Fibroblast of skin of left quadriceps (primary cell): ENCODE measurements at places on chromosomes 7 and 10.
A peak's percentile ranks its signal among the peaks of the same experiment; 100 is the strongest.

GRCh38 chr10:122168598-122169394, 102.3 kb upstream of the BTBD16 start:
- no peak for DNase-seq

DNA sequence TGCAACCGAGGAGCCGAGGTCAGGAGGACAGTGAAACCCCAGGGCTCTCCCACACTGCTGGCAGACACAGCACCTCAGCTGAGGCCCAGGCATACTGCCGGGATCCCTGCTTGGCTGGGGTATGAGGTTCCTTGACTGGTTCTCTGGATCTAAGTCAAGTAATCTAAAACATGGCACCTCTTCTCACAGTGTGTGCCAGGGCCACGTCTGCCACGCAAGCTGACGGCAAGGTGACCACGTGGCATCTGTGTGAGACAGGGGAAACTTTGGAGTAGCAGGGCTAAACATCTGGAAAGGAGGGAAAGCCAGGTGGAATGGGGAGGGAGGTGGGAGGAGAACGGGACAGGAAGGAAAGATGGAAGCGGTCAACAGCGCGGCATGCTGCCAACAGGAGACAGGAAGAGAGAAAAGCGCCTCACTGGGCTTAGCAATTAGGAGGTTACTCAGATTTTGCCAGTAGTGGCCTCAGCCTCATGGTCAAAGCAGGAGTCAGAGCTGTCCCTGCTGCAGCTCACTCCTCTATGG, 103.7 kb downstream of the CXCL12 start:
- DNase-seq, result no peak

DNA sequence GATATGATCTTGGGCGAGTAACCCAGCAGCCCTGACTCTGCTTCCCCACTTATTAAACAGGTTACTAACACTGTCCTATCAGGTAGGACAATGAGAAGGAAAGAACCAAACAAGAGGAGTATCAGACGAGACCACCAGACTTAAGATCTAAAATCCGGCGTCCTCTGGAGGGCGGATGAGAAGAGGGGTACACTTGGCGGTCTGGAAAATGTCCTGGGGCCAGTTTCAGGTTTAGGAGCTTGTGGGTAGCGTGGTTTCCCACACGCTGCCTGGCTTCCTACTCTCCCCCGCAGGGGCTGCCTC, 635 bp downstream of the ZNF32 start:
- no peak for DNase-seq

DNA sequence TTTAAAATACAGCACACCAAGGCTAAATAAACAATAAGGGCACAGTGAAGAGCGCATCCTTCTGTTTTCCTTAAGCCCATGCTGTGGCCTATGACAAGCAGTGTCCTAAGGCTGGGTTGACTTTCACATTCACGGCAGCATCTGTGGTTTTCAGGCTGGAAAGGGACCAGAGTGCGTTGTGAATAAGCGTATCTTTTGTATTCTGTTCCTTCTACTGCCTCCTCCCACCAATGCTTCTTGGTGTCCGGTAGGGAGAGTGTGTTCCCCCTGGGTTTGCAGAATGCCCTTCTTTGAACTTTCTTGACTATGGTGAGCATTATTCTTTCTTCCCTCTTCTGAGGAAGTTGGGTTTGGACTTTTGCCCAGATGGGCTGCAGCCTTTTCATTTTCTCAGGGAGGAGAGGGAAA, 73.6 kb downstream of the ABCA13 start:
- peak; percentile 2 for DNase-seq

DNA sequence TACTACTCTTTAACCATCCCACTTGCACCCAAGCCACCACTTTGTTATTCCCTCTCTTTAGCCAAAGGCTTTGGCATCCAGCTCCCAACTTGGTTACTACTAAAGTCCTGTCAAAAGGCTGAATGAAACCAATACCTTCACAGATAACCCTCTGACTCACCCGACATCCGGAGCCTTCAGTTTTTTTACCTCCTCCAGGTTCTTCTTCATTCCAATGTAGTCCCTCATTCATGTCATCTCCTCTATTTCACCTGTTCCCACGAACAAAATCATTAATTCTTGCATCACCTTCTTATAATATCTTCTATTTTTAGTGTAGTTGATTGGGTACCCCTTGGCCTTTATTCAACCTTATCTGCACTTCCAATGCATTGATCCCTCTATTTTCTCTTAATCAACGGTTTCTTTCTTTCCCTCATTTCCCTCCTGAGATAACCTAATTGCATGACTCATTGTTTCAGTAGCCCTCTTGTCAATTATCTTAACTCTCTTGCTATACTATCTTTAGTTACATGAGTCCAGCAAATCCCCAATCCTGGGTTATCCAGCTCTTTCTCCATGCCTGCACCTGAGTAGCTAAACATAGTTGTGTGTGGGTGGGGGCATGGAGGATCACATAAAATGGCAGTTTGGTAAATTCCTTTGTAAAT, 87.2 kb upstream of the COL1A2 start:
- no peak for DNase-seq

DNA sequence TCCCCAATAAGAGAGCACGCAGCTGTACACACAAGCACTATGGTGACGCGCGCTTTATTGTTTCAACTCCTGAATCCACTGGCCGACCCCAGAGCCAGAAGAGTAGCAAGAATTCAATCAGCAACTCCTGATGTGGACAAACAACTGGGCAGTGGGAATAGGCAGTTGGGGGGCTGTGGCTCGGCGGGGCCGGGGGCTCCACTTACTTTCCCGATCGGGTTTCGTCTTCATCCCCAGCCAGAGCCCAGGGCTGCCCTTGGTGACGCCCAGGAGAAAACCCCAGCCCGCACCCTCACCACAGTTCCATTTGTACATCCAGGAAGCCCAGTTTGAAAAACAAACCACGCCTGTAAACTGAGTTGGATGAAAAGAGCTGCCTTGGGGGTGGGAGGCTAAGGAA, 38.7 kb downstream of the DAGLB start:
- no peak for DNase-seq

GRCh38 chr10:71157435-71157834, 54.9 kb upstream of the UNC5B start:
- DNase-seq, result no peak

- no peak for DNase-seq
Measured at GRCh38 chr10:10901906-10902305, 115.8 kb upstream of the CELF2 start.

- no peak for DNase-seq
Measured at GRCh38 chr7:90951986-90952954, 312.0 kb upstream of the FZD1 start.

GRCh38 chr7:2307690-2308107, 6.5 kb downstream of the SNX8 start:
- no peak for DNase-seq

DNA sequence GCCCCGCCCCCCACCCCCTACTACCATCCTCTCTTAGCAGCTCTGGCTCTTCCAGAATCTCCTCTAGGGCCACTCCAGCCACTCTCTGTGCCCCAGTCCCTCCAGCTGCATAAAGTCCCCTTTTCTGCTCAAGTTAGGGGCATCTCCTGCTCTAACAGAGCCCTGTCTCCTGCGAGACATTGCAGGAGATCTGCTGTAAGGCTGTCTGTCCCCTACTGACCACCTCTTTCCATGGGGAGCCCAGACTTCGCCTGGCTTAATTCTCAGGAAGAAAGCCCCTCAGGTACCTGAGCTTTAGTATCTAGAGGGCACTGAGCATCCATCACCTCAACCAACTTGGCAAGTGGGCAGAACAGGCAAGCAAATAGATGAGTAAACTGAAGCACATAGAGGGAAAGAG, 200.7 kb upstream of the ZMIZ1 start:
- no peak for DNase-seq

- no peak for DNase-seq
Measured at GRCh38 chr7:140146574-140146973, 30.2 kb downstream of the KDM7A start.

DNA sequence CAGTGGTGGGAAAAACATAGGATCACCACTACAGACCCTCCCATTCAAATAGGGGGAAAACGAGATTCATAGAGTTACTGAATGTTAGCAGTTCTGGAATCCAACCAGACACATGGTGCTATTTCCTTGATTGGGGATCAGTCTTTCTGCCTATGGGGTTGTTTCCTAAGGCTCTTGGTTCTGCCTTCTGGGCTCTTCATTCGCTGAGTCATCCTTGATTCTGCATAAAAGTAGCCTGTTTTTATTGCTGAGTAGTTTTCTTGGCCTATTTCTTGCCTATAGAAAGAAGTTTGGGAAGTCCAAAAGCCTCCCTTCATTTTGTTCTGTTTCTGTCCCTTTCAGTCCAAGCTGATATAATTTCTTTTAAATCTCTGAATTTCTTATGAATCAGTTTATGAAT, 99.3 kb upstream of the OIT3 start:
- no peak for DNase-seq

DNA sequence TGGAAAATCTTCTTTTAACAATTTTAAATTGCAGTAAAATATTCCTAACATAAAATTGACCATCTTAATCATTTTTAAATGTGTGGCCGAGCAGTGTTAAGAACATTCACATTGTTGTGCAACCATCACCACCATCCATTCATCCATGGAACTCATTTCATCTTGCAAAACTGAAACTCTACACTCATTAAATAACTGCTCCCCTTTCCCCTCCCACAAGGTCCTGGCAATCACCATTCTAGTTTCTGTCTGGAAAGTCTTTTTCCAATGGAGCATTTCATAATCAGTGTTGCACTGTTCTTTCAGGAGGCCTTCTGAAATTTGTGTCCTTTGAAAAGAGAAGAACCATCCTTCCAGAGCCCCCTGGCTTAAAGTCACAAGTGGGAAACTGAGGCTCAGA, 233.1 kb downstream of the PLXNA4 start:
- DNase-seq, result no peak

DNA sequence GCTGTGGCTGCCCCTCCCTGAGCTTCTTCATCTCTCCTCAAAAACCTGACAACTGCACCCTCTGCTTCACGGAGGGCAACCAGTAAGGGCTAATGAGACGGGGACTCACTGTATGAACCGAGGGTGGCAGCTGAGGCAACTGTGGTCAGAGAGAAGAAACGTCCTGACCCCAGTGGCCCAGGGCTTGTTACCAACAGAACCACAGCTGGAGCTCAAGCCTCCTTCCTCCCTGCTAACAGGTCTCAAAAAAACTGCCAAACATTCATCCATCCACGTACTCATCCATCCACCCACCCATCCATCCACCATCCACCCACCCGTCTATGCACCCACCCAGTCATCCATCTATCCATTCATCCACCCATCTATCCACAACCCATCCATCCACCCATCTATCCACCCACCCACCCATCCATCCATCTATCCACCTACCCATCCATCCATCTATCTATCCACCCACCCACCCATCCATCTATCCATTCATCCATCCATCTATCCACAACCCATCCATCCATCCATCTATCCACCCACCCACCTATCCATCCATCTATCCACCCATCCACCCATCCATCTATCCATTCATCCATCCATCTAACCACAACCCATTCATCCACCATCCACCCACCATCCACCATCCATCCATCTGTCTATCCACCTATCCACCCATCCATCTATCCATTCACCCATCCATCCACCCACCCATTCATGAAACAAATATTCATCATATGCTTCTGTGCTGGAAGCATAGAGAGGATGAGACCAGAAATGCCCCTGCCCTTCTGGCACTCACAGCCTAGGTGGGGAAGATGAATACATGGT, 111.7 kb downstream of the PDGFA start:
- no peak for DNase-seq

DNA sequence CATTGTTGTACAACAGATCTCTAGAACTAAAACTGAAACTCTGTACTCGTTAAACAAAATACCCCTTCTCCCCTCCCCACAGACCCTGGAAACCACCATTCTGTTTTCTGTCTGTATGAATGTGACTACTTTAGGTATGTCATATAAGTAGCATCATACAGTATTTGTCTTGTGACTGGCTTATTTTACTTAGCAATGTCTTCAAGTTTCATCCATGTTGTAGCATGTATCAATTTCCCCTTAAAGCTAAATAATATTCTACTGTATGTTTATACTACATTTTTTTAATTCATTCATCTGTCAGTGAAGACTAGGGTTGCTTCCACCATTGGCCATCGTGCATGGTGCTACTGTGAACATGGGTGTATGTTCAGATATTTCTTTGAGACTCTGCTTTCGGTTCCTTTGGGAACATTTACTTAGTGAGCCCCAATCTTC, 71.2 kb upstream of the RPA3 start:
- no peak for DNase-seq

DNA sequence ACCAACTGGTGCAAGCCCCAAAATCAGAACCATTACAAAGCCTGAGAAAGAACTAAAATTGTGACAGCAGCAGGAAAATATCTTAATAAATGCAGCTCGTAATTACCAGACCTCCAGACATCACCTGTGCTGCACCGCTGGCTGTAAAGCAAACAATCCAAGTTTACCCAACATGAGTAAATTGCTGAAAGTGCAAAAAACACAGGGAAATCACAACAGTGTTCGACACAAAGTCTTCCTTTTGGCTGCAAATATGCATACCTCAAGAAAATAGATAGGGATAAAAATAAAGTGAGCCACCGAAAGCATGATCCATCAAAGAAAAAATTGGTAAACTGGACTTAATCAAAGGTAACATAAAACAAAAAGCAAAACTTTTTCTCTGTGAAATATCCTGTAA, 101.7 kb downstream of the SLC16A9 start:
- no peak for DNase-seq

- DNase-seq, result no peak
Measured at GRCh38 chr7:140261522-140261921, 84.7 kb upstream of the KDM7A start.

GRCh38 chr10:96271016-96271815, at the start of gene BLNK:
TSS of gene BLNK (minus strand) at chr10:96271569. CDS start at chr10:96271398, 171 bp downstream.
- no peak for DNase-seq

- no peak for DNase-seq
Measured at GRCh38 chr7:39035903-39036302, 58.2 kb downstream of the POU6F2 start.

- DNase-seq, result no peak
Measured at GRCh38 chr7:158369866-158370265, 217.8 kb downstream of the PTPRN2 start.

- DNase-seq, result no peak
Measured at GRCh38 chr10:130726996-130727725, 584.4 kb downstream of the TCERG1L start.

GRCh38 chr7:137820677-137821420, 25.9 kb downstream of the DGKI start:
- DNase-seq, result peak; percentile 17

GRCh38 chr7:104656467-104656866, 328.1 kb downstream of the LHFPL3 start:
- no peak for DNase-seq

GRCh38 chr7:100675581-100676350, 2.2 kb downstream of the GNB2 start:
- DNase-seq, result no peak

DNA sequence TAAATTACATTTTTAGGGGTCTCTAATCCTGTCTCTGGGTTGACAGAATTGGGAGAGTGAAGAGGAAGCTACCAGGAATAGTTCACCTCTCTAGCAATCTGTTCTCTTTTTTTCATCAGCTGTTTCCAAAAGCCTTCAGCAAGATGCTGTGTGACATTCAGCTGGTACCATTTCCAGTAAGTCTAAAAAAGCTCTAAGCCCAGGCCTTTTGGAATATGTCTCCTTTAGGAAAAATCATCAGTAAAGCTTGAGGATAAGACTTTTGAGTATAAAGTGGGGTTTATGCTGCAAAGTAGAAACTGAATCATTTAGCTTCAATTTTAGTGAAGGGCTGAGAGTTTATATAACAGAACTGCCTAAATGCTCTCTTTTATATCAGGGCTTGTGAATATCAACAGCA, 81.5 kb downstream of the CCNY start:
- DNase-seq, result no peak
